Stimulated activated CD4-positive, alpha-beta T cell treated with anti-CD3 and anti-CD28 coated beads, TNF-alpha, amount 100 ng/mL, for 24 hours (primary cell): ENCODE measurements at places on chromosomes 3 and 15.

GRCh38 chr3:88267441-88267840 lies 117.7 kb downstream of the C3orf38 start:
- no peak for DNase-seq

DNA sequence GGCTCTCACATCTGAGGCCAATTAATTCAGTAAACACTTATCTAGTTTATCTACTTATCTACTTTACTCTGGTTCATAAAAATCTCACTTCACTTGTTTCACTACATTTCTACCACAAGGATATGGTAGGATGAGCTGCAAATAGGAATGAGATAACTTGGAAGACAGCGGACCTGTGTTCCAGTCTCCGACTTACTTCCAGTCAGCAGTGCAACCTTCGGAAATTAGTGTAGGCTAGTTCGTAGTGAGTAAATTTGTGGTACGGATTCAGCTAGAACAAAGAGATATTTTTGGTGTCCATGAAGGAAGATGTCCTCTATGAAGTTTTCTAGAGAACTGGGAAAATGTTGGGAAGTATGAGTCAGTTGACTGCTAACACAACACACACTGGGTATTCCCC lies 66.3 kb downstream of the TPRG1 start:
- DNase-seq = no peak

DNA sequence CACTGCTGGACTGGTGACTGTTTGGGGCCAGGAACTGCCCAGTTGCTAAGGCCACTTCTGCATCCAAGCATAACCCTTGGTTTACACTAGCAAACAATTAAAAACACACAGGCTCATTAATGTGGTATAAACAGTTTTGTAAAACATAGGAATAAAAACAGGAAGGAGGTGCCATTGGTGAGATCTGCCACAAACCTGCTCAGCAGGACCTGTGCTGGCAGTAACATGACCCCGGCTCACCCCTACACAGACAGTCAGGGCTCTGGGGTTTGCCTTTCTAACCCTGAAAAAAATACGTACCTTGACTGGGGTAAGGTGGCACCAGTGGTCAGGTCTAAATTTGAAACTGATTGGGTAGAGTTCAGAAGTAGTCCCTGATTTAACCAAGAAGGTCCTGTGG lies 76.2 kb downstream of the ATP1B3 start:
- no peak for DNase-seq

DNA sequence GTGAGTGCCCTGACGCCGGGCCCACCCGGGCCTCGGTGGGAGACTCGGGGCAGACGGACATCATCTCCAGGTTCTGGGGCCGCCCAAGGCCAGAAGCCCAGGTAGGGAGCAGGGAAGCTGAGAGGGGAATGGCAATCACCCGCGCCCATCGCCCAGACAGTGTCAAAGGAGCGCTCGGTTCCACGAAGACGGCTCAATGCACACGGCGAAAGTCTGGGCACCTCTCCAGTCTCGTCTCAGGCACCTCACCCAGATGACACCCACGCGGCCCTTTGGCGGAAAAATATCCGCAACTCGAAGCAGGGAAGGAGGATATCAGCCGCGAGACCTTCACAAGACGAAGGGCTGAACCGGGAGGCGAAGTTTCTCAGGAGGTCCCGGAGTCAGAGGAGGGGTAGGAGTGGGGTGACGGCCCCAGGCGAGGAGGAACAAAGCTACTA lies 916 bp downstream of the IL17RD start:
- DNase-seq = no peak

- no peak for DNase-seq
Observed at GRCh38 chr3:135964160-135964955, 1.2 kb upstream of the PPP2R3A start.

- DNase-seq = no peak
Observed at GRCh38 chr3:141929341-141929995, 53.0 kb downstream of the ATP1B3 start.

DNA sequence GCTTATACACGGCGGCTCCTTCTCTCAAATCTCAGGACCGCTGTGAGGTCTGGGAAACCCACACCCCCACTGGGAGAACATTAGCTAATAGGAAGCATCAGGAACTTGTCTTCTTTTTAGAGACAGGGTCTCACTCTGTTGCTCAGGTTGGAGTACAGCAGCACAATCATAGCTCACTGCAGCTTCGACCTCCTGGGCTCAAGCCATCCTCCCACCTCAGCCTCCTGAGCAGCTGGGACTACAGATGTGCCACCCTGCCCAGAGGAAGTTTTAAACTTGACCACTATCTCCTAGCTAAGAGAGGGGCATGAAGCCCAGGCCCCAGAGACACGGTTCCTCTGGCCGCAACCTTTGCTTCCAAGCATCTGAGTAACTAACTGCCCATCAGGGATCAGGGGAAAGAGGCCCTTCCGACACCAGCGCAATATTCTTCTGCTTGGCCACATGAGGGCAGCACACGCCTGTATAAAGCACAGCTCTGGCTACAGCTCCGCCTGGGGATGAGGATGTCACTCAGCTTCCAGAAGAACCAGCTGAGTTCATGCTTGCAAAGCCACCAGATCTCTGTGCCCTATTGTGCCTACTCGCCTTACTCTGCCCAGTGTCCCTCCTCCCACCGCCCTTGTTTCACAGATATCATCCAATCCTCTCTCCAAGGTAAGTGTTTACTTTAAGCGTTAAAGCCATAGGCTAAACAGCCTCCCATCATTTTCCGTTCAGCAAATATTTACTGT lies 57.6 kb upstream of the SLC6A11 start:
- peak; percentile 54 for DNase-seq

GRCh38 chr15:87354661-87355410 lies 901.7 kb downstream of the NTRK3 start:
- DNase-seq = no peak

DNA sequence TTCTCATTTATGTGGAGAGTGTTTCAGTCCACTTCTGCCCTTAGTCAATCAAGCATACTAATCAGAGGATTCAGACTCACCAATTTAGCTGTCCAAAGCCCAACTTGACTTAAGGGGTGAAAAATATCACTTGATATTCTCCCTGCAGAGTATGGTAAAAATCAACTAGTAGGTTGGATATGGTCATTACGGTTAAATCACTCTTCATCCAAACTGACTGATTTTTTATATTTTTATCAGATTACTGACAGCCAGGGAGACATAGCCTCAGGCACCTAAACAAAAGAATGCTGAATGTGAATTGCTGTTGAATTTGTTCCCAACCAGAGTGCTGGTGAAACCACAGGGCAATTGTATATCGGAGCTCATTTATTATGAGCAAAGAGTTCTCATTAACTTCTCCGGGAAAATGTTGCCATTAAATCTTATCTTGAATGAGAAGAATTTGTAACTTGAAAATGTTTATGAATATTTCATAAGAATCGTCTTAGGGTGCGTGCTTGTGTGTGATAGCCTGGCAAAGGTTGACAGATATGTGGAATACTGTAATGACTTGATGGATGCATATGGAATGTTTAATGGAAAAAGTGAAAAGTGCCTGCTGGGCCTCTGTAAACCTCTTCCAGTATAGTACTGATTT lies 411.2 kb downstream of the NAALADL2 start:
- no peak for DNase-seq

DNA sequence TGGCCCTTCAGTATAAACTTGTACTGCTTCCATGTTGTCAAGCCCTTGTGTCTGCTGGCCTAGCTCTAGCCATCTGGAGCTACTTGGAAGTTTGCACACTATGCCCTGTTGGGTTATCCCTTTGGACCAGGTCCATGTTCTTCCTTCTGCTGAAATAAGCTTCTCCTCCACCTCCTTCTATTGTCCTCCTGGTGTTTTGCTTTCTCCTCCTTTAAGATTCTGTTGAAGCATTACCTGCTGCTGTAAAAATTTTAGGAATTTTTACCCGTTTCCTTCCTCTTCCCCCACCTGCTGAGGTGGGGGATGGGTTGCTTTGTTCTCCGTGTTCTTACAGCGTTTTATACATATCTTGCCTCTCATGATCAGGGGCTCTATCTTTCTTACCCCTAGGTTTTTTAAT lies 51.7 kb downstream of the SH3GL3 start:
- DNase-seq = no peak

DNA sequence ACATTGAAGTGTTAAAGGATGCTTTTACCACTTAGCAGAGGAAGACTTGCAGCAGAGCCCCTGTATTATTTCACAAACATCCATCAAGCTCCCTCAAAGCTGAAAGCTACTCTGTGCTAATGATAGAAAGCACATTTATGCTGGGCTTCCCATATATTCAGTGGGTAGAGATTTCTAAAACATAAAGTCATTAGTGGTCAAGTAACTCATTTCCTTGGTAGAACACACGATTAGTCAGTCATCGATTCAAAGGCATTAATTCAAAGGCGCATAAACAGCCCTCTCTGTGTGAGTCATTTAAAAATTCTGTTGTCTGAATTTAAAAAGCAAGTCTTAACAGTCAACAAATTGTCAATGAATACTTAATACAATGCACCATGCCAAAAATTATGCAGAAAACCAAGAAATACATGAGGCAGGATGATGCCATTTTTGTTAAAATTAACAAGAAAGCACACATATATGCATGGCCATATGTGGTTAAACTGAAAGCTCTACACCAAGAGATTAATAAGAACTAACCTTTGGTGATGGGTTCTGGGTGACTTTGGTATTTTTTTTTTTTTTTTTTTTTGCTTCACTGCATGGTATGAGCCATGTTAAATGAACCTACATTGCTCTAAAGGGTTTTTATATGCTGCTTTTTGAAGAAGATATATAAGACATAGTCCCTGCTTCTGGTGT lies 61.7 kb downstream of the LDHAL6B start:
- DNase-seq = no peak

- no peak for DNase-seq
Observed at GRCh38 chr3:72538070-72538745, 310.0 kb downstream of the SHQ1 start.

- peak; percentile 35 for DNase-seq
Observed at GRCh38 chr3:196604548-196604947, 34.9 kb upstream of the NRROS start.

- no peak for DNase-seq
Observed at GRCh38 chr3:110248666-110249065, 823.0 kb upstream of the NECTIN3 start.

DNA sequence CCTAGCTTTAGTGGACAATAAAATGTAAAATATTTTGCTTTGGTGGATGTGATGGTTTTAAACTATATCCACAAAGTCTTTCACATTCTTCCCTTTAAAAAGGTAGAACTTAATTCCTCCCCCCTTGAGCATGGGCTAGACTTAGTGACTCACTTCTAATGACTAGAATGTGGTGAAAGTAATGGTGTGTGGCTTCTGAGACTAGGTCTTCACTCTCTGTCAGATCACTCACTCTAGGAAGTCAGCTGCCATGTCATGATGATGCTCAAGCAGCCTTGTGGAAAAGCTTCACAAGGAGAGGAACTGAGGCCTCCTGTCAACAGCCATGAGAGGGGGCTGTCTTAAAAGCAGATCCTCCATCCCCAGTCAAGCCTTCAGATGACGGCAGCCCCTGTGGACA lies 4.2 kb downstream of the LRRC2 start:
- DNase-seq = no peak

GRCh38 chr15:79078763-79079410 lies 11.7 kb downstream of the RASGRF1 start:
- DNase-seq = no peak

DNA sequence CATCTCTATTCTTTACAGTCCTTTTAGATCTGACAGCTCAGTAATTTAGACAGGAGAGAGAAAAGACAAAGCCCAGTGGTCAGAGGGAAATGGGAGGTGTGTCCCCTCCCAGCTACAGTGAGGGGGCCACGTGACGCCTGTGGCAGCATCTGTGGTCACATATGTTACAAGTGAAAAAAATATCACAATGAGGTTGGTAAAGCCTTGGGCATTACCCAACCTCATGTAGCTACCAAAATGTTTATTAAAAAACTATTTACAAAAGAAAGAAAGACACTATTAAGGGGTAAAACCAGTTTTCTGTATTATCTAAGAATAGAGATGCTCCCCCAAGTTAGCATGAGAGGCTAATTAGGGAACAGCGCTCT lies 42.9 kb upstream of the PLCL2 start:
- no peak for DNase-seq

- no peak for DNase-seq
Observed at GRCh38 chr15:20340331-20340811, 201.2 kb downstream of the GOLGA6L6 start.

DNA sequence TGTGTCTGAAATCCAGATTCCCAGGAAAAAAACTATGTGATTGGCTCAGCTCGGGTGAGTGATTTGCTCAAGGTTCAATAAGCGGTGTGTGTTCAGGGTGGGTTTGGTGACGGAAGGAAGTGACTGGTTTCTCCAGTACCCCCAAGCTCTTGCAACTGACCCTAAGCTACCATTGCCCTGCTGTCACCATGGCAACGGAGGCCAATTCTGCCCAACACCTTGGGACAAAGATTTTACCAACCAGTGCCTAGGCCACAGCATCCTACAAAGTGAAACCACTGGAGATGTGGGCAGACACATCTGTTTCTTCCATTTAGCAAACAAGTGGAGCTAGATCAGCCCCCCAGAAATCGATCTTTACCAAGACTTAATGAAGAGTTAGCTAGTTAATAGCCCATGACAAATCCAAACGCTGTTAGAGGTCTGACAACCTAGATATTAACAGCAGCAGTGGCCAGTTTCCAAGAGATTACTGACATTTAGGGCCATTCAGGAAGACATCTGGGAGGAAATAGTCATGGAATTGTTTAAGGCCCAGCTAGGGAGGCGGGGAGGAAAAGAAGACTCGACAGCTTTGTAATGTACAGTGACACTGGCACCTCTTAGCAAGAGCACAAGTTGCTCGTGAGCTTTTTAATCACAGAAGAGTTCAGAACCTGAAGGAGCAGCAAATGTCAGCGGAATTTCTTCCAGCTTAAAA lies 195.9 kb downstream of the SLCO3A1 start:
- no peak for DNase-seq

DNA sequence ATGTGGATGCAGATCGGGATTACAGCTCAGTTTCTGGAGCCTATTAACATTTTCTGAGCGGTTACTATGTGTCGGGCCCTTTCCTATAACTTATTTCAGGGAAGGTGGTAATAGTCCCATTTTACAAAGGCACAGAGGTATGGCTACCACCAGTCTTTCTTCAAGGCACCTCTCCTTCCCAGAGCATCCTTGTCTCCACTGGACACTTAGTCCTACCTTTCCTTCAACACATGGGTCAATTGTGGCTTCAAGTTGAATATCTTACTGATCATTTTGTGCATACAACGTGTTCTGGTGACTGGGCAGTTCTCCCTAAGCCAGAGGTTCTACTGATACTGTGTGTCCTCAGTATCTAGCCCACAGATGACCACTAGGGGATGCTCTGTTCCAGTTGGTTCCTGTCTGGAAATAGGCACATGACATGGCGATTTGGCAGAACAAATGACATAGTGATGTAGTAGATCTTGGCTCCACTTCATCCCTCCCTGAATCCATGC lies 60.7 kb upstream of the CMTM8 start:
- peak; percentile 32 for DNase-seq

GRCh38 chr15:89526601-89527441 lies 30.4 kb upstream of the RHCG start:
- DNase-seq = no peak

GRCh38 chr15:87038404-87038803 lies 958.7 kb downstream of the AGBL1 start:
- no peak for DNase-seq

GRCh38 chr3:41629986-41630385 lies 331.9 kb downstream of the ULK4 start:
- no peak for DNase-seq
